ENCODE measurements at places on chromosomes 2 and 18.

- no peak for DNase-seq
These were observed 4.2 kb downstream of the CBLN2 start for GRCh38 chr18:72539901-72540300.

DNA sequence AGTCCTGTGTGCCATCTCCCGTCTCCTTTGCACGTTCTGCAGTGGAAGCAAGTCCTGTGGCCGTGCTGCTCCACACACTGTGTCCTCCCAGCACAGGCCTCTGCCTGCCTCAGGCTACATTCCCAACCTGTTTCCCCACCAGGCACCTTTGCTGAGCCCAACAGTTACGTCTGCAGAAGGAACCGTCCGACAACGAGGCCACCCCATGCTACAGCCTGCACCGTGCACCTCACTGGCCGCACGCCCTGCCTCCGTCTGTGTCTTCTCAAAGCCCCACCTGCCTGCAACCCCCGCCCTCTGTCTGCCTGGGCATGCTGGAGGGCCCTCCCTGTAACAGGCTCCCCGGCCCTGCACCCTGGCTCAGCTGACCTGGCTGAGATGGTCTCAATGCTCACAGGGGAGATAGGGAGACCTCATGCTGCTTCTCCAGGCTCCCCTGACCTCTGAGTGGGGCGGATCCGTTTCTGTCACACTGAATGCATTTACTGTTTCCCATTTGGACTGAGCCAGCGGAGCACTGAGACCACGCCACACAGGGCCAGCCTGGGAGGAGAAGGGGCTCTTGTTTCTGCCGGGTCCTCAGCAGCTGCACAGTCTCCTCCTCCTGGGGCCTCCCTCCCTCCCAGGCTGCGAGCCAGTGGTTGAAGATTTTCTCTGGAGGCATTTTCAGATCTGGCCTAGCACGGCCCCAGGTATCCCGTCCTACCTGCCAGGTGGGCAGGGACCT is 109.1 kb upstream of the OTOS start:
- no peak for DNase-seq

GRCh38 chr2:239833269-239834109 is 191.7 kb downstream of the NDUFA10 start:
- DNase-seq: peak; percentile 0

DNA sequence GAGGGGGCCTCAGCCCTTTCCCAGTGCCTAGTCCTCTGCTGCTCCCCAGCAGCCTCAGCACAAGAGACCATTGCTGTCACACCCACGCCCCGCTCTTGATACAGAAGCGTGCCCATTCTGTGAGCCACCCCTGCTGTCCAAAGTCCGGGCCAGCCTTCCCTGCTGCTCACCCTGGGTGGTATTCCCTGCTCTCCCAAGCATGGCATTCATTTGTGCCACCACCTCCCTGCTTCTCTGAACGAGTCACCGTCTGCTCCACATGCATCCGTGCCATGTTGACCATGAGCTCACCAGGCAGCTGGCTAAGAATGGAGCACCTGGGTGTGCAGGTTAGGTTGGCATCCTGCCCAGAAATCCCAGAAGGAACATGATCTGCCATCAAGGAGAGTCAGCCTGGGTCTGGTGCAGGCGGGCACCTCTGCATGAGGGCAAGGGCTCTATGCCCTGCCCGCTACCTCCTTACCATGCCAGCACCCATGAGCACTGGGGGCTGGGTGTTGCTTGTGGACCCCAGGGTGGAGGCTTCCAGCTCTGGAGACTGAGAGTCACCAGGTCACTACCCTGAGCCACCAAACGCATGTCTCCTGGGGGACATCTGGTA is 63.0 kb downstream of the TWIST2 start:
- peak; percentile 55 for DNase-seq

- no peak for DNase-seq
These were observed 170.3 kb upstream of the CXCR4 start for GRCh38 chr2:136288249-136288648.

DNA sequence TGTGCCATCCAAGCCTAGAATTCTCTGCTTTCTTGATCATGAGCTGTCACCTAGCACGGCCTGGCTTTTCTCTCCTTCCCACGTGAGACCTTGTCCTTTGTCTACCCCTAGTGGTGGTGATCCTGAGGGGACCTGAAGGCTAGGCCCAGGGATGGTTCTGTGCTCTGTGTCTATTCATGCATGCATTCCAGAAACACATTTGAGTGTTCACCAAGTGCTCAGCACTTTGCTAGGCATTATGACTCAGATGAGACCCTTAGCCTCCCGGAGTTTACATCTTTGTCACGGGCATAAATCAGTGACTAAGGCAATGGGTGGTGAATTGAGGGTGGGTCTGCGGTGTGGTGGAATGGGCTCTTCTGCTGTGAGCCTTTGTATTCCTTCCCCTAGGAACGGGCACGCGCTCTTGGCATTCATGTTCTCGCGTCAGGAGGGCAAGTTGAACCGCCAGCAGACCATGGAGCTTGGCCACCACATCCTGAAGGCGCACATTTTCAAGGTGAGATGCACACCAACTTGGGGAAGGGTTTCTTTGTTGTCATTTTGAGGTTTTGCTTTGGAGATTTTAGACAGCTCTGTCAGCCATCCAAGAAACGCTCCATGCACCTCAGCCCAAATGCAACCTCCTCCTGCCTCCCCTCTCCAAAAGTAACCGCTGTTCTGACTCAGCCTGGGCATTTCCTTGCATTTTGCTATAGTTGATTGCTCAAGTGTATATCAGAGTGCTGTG is 100.9 kb downstream of the WDSUB1 start:
- DNase-seq: peak; percentile 64

- no peak for DNase-seq
These were observed 242.5 kb upstream of the NETO1 start for GRCh38 chr18:73110307-73110706.

GRCh38 chr18:58416704-58417683 is 211.9 kb downstream of the ALPK2 start:
- DNase-seq: no peak

GRCh38 chr2:22079583-22079982 is 955.8 kb downstream of the TDRD15 start:
- DNase-seq: no peak

DNA sequence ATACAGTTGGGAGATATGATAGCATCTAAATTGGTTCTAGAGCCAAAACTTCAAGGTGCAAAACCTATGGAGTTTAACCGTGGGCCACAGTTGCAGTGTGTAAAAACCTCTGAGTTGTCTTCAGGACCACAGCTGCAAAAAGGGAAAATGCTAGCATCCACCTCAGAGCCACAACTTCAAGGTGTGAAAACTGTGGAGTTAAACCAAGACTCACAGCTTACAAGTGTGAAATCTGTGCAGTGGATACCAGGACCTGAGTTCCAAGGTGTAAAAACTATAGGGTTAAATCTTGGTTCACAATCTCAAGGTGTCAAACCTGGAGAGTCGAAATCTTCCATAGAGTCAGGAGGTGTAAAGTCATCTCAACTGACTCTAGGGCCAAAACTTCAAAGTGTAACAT is 10.4 kb upstream of the ZNF512 start:
- no peak for DNase-seq

DNA sequence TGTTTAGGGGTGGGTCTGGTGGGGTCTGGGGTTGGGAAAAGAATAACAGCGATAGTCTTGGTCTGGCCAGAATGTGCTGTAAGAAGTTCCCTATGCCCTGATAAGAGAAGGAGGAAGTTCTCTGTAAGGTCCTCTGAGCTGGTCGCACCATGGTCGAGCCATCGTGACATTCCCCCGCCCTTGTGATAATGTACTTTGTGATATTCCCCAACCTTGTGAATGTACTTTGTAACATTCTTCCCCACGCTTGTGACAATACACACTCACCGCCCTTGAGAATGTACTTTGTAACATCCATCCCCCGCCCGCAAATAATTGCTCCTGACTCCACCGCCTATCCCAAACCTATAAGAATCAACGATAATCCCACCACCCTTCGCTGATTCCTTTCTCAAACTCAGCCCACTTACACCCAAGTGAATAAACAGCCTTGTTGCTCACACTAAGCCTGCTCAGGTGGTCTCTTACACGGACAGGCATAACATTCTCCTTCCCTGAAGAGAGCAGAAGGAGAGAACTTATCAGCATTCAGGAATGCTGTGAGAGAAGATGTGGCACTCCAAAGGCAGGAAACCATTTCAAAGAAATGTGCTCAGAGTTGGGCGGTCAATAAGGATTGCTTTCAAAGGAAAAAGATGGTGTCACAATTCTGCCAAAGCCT is 17.8 kb upstream of the DUSP19 start:
- no peak for DNase-seq

- peak; percentile 9 for DNase-seq
These were observed 32.1 kb upstream of the WDR75 start for GRCh38 chr2:189409131-189409530.

DNA sequence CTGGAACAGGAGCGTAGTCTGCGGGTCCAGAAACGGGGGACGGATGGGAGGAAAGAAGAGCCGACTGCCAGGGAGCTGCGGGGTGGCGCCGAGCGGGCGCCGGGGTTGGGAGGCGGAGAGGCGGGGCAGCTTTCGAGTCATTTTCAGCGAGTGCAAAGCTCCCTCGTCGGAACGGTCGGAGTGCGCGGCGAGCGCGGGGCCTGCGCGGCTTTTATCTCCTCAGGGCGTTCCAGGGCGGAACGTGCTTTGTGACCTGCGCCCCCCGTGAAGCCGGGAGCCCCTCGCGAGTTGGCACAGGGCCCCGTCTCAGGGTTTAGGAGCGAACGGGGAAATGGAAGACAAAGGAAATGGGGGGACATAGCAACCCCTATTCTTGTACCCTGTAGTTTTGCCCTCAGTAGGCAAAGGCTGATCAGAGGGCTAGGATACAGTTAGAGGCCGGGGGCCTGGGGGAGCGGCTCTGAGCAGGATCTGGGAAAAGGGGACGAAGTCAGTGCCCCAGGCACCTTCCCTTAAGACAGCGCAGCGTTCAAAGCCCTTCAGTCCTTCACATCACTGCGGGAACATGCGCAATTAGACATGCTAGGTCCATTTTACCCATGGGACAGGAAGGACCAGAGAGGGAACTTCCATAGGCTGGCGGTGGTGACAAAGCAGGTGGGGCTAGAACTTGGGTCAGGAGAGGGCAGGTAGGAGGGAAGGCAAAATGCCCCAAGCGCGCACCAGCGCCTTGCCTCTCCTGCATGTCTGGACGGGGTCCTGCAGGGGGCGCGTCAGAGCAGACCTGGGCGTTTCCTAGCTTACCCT is 60.1 kb upstream of the IL1RL1 start:
- DNase-seq: peak; percentile 72

DNA sequence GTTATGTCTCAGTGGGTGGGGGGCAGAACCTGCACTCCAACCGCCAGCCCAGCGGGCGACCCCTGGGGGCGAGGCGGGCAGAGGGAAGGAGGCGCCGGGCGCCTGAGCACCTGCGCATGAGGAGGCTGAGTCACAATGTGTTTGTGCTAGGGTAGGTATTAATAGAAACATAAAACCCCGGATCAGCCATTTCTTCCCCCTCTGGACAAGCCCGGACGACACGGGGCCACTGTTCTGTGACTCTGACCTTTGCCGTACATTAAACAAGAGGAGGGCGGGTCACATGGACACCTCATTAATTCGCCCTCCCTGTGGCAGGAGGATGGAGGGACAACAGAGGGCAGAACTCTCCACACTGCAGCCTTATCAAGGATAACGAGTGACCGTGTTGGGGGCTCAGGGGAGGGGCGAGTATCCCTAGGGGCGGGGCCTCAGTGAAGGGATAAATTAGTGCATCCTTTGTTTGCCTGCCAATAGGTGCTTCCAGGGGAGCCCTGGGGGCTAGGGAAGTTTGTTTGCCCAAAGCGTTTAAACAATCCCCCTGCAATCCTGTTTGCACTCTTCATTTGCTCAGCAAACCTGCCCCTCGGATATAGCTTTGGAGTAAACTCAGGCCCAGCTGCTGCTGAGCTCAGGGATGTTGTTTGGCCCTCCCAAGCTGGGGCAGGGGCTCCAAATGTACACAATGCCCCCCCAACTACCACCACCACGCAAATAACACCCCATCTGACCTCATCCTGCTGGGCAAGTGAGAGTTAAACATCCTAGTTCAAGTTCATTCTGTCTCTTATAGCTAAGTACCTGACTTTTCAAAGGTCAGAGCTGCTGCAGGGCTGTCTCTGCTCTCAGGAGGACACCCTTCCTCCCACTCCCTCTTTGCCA is 171.2 kb upstream of the GLI2 start:
- peak; percentile 54 for DNase-seq

GRCh38 chr2:85175369-85176299 is 42.4 kb downstream of the TCF7L1 start:
- DNase-seq: peak; percentile 56

- no peak for DNase-seq
These were observed 382.7 kb upstream of the KLHL29 start for GRCh38 chr2:23002234-23002633.

DNA sequence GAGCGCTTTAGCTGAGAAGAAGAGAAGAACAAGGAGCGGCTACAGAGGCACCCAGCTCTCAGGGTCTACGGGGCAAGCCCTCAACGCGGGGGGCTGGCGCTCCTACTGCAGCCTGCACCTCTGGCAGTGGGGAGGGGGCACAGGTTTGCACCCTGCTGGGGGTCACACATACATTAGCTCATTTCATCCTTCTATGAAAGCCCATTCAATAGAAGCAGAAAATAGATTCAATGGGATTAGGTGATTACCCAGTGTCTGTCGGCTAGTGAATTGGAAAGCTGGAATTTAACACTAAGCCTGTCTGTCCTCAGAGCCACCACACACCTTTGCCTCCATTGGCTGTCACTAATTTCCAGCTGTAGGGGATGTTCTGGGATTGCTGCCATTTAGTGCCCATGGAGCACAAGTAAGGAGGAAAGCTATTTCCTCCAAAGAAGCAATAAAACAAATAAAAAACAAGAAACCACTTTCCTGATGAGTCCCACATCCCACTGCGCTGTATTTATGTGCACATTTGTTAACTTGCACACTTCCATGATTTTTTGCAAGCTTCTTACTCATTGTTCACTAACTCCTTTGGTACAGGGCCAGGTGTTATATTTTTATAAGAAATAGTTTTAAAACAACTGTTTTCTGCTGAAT is 319.6 kb upstream of the REV1 start:
- no peak for DNase-seq

- DNase-seq: peak; percentile 31
These were observed 10.5 kb downstream of the C1QL2 start for GRCh38 chr2:119147776-119148715.

- no peak for DNase-seq
These were observed 30.5 kb upstream of the ATP8B1 start for GRCh38 chr18:57833441-57834101.

DNA sequence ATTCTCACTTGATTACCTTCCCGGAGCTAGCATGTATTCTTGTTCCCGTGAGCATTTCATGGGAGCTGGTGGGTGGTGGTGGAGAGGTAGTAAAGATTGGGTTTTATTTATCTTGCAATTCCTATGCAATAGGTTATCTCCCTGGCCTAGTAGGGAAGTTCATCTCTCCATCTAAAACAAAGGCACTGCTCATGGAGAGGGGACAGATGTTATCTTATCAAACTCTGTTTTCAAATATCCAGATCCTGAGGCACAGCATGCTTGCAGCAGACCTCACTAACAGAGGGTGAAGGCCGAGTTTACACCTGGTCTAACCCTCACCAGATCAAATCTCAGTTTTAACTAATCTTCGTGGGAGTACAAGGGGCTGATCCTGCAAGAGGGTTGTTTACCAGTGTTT is 98.9 kb downstream of the CYRIA start:
- DNase-seq: no peak

DNA sequence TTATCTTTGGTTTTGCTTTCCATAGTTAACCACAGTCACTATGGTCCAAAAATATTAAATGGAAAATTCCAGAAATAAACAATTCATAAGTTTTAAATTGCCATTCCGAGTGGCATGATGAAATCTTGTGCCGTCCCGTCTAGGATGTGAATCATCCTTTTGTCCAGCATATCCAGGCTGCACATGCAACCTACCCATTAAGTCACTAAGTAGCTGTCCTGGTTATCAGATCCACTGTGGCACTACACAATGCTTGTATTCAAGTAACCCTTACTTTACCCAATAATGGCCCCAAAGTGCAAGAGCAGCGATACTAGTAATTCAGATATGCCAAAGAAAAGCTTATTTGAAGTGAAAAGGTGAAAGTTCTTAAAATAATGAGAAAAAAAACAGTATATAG is 10.7 kb downstream of the USP34 start:
- DNase-seq: no peak
